ENCODE measurements at places on chromosomes 5 and 9.

GRCh38 chr9:134214766-134215419, 50.5 kb upstream of the RNU6ATAC start:
- no peak for DNase-seq

DNA sequence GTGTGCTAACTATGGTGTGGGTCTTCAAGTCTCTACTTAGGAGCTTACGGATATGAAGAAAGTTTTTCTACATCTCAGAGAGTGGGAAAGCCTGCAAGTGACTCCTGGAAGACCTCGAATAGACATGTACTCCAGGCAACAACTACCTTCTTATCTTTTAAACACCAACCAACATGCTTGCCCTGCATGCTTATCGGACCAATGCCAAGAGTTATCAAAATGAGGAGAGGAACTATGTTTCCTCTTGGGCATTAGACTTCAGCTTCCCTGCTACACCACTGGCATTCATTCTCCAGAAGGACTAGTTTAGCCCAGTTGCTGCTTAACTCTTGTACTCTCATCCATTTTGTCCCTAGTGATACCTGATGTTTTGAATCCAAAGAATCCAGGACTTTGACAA, 74.7 kb upstream of the MAN2A1 start:
- DNase-seq = no peak

- peak; percentile 60 for DNase-seq
Observed at GRCh38 chr9:122095010-122095767, 2.1 kb upstream of the TTLL11 start.

DNA sequence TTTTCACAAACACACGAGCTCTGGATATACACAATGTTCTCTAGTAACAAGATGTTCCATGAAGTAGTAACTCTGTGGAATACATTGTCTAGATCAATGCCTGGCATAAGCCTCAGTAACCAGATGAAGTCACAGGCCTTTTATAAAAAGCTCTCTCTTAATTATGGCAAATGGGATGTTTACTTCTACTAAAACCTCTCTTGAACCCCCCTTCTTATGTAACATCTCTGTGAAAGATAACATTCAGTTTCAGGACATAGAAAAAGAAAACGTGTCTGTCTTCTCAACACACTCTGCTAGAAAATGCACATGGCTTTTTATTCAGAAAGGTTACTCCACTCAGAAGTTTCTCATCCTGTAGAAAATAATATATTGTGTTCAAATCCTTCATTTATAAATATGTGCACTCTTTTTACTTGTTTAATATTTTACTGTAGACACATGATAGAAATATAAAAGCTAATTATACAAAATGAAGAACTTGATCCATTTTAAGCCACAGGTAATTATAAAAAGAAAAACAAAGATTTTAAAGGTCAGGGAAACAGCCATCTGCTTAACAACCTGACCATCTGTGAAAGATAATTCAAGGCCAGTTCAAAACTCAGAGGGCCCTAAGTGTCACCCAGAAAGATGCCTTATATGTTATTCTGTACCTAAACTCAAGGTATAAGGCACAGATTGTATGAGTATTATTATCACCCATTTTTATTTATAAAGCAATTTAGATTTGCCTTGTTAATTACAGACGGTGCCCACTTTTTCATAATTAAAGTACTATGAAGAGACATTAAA, 812.0 kb downstream of the CDH18 start:
- DNase-seq = no peak

GRCh38 chr5:138662599-138662998, 87.4 kb upstream of the HSPA9 start:
- DNase-seq = peak; percentile 45

DNA sequence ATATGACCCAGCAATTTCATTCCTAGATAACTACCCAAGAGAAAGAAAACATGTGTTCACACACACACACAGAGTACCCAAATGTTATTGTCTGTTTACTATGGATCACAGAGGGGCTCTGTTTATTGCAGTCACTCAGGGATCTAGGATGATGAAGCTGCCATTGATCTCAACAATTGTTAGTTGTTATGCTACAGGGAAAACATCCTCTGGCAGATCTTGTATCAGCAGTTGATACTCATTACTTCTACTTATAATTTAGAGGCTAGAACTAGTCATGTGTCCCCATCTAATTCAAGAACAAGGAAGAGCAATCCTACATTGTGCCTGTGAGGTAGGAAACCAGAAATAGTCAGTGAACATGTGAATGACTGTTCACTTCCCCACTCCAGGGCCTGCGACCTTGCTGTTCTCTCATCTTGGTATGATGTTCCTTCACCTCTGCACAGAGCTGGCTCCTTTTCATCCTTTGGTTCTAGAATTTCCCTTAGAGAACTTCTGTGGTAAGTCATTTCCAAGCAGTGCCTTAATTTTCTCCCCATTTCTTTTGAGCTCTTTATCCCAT, 30.3 kb downstream of the NMUR2 start:
- DNase-seq = no peak

GRCh38 chr5:76701298-76701697, 14.6 kb upstream of the F2R start:
- no peak for DNase-seq

DNA sequence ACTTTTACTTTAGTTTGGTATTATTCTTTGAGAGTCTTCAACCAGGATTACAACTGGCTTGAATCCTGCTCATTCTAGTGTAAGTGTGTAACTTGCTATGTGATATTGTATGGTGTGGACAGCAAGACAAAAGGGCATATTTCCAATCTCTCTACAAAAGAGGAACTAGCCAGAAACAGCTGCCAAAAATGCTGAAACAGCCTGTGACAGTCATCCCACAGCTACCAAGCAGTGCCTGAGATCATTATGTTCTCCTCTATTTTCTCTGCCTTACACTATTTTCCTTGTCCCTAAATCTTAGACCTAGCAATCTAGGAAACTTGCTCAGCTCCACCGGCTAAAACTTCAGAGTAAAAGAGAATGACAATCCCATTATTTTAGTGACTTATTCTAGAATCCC, 42.8 kb downstream of the WDR41 start:
- DNase-seq = no peak

DNA sequence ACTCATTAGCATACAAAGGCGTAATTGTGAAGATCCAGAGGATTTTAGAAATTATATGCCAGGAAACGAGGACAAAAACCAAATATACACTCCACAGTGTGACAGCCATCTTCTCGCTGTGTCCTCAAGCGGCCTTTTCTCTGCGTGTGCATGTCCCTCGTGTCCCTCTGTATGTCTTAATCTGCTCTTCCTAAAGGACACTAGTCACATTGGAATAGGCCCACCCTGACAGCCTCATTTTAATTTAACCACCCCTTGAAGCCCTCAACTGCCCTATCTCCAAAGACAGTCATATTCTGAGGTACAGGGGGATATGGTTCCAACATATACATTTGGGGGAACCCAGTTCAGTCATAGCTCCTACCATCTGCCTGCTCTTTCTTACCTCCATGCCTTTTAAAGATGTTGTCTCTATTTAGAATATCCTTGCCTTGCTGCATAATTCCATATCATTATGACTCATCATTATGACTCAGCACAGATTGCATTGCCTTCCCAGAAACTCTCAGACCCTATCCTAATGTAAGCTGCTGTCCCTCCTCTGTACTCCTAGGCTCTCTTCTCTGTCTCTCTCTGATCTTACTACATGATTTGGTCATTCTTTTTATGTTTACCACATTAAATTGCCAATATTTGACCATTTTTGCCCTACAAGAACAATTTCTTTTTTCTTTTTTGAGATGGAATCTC, 210.9 kb downstream of the AOPEP start:
- DNase-seq = no peak

- peak; percentile 28 for DNase-seq
Observed at GRCh38 chr9:111803924-111804323, 9.2 kb upstream of the SHOC1 start.

DNA sequence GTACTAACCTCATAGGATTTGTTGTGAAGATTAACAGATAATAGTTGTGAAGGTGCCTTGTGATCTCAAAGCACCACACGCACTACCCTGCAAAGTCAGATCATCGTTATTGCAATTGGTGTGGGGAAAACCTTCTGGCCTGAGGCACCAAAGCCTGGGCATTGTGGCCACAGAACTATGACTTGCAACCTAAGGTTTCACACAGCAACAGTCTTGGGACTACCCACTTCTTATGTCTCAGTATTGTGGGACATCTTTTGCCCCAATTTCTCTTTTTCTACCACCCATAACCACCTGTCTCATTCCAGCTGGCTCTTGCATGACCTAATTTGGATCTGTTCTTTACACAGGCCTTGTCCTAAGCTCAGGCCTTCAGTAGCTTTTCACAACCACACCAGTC, 247.8 kb upstream of the NR4A3 start:
- DNase-seq = no peak

GRCh38 chr9:81782313-81782995, 93.1 kb upstream of the TLE1 start:
- DNase-seq = no peak

- DNase-seq = no peak
Observed at GRCh38 chr5:141431286-141431685, 979 bp downstream of the PCDHGA12 start.

DNA sequence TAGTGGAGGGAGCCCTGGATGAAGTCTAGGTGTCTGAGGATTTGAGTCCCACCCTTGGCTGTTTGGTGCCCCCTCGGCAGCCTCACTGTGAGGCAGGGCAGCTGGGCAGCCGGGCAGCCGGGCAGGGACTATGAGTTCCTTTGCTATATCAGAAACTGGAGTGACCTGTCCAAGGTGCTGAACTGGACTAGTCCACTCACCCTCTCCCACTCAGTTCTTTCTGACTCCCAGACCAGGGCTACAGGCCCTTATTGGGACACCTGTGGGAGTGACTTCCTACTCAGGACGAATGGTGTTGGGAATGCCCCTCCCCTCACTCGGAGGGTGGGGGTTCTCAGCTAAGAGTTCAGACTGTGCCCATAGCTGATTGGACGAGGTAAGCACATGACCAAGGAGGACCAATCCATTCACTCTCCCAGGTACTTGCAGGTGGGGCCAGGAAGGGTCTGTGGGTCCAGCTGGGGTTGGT, 34.1 kb upstream of the RAPGEF1 start:
- peak; percentile 19 for DNase-seq

DNA sequence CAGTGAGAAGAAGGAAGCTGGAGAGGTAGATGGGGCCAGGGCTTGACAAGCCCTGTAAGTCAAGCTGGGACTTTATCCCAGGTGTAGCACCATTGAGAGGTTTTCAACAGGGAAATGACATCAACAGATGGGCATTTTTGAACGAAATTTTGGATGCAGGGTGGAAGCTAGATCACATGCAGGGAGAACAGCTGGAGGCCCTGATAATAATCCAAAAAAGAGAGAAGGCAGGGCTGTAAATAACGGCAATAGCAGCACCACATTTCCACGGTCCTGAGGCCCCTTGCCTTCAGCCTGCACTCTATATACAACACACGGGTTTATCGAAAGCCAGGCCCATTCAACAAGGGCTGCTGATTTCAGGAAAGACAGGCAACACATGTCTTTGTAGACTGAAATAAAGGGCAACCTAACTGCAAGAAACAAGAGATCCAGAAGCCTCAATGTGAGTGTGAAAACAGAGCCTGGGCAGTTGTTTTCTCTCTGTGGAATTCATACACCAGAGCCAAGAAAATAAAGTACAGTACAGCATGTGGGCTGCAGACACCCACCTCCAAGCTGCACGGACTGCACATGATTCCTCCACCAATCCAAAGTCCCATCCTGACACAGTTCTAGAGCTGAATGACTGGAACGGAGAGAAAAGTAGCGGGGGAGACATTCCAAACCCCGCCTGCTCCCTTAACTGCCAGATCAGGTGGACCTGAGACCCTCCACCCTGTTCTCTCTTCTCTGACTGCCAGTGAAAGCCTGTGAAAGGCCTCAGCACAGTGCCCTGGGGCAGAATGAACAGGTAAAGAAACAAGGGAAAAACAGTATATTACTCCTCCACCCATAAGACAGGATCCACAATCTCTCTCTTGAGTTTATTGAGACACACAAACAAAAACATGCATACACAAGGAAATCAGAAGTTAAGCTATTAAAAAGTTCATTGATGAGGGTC, 36.3 kb downstream of the KLHL3 start:
- no peak for DNase-seq

DNA sequence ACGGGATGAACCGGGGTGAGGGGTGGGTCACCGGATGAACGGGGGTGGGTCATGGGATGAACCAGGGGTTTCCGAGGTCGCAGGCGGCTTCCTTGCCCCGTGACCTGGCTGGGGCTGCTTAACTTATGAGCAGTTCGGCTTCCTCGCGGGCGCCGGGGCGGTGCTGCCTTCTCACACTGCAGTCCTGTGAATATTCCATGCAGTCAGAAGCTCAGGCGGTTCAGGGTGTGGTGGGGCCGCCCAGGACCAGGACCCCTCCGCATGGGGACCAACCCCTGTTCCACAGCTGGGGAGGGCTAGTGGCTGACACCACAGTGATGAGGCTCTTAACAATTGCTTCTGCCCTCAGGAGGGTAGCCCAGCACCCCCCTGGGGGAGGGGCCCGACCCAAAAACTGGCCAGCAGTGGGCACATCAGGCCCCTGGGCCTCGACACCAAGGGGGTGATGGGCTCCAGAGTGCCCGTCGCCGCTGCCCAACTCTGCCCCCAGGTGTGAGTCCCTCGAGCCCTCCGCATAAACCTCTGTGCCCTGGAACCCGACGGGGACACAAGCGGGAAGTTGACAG, 30.9 kb upstream of the SLC9A3 start:
- peak; percentile 3 for DNase-seq

- DNase-seq = no peak
Observed at GRCh38 chr9:27371382-27371781, 74.4 kb upstream of the EQTN start.

GRCh38 chr5:135825373-135826220, 8.9 kb upstream of the SLC25A48 start:
- no peak for DNase-seq

DNA sequence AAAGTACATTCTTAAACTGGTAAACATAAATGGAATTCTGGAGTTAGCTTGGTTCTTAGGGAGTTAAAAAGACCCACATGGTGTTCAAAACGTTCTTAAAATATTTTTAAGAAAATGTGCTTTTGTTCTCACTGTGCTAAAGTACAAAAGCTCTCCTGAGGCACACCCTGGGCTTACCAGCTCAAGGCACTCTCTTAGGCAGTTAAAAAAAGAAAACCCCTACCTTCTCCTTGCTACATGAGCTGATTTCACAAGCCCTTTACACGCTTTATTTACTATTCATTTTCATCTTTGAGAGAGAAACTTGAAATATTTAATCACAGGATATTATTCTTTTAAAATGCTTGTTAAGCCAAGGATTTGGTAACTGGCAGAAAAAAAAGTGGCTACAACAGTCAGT, 723.3 kb upstream of the GRAMD2B start:
- DNase-seq = no peak

- DNase-seq = no peak
Observed at GRCh38 chr9:134347996-134348395, 21.7 kb downstream of the RXRA start.

- DNase-seq = no peak
Observed at GRCh38 chr5:60677850-60678664, 21.9 kb downstream of the DEPDC1B start.

DNA sequence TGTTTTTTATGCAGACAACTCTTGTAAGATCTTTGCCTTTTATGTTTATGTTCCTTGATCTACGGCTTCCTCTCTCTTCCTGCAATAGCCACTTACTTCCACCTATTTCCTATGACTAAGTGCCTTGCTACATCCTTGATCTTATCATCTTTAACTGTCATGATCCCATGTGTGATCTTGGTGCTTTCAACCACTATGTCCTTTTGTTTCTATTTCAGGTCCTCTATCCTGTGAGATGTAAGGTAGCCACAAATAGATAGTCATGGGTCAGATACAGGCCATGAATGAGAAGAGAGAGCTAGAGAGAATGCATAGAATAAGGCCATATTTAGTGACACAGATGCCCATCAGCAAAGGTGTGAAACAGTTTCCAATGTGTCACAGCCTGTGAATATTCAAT, 243.6 kb upstream of the HAPLN1 start:
- no peak for DNase-seq

- peak; percentile 42 for DNase-seq
Observed at GRCh38 chr5:59174248-59174844, 591.5 kb downstream of the RAB3C start.
